Activated T-helper 2 cell treated with anti-CD3 and anti-CD28 coated beads, Interferon-gamma antibody, Interleukin-2, Interleukin-4, amounts not matched to agents 10 μg/mL and 5 μg/mL and 100 μg/mL, durations not matched to agents 14 hours and 24 hours and 36 hours (primary cell): ENCODE measurements at places on chromosomes 3 and 15.
A peak's percentile ranks its signal among the peaks of the same experiment; 100 is the strongest.

DNA sequence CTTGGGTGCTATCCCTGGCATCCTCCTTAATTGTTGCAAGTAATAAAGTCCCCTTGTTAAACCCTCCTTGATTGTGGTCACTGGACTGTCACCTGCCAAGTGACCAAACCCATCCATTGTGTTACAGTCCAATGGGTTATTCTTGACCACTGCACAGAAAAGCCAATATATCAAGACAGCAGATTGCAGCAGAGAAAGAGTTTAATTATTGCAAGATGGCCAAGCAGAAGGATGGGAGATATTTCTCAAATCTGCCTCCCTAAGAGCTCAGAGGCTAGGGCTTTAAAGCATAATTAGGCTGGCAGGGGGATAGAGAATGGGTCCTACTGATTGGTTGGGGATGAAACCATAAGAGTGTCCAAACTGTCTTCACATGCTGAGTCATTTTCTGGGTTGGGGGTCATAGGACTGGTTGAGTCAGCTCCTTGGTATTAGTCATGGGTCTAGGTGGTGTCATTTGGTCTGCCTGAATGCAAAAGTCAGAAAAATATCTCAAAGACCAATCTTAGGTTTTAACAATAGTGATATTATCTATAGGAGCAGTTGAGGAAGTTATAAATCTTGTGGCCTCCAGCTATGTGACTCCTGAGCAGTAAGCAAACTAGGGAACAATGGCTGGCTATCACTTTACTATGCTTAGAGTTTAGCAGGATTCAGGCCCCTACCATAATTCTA lies 19.1 kb upstream of the XYLB start:
- no peaks in the 10 kb centered on the region for H3K36me3 ChIP-seq
- DNase-seq = no peak
- no peak overlapping the region for H3K27ac ChIP-seq
- peaks cover 6% of the 10 kb centered on the region for H3K27me3 ChIP-seq

DNA sequence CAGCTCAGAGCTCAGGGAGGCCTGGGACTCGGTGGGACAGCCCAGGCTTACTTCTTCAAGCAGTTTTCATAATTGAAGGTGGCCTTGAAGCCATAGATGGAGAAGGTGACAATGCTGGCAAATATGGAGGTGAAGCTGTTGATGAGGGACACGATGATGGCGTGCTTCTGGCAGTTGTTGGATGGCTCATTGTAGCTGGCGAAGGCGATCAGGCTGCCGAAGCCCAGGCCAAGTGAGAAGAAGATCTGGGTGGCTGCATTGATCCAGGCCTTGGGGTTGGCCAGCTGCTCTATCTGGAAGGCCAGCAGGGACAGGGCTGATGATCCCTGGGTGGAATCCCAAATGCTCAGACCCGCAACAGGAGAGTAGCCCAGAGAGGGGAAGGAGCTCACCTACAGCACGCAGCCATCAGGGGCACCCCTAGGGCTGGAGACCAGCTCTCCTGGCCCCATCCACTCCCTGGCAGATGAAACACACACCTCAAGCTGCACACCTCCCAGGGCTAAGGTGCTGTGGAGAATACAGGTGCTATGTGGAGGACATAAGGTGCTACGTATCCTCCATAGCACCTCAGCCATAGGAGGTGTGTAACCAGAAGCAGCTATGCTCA lies 25.1 kb downstream of the SLC6A20 start:
- H3K27ac ChIP-seq = no peak overlapping the region
- no peaks in the 10 kb centered on the region for H3K36me3 ChIP-seq
- H3K4me3 ChIP-seq = no peak overlapping the region
- peaks cover 11% of the 10 kb centered on the region for H3K4me1 ChIP-seq

GRCh38 chr15:69085325-69086081 lies 71.0 kb downstream of the NOX5 start:
- H3K36me3 ChIP-seq = no peaks in the 10 kb centered on the region
- peaks cover 13% of the 10 kb centered on the region for H3K4me1 ChIP-seq
- peaks cover 38% of the 10 kb centered on the region for H3K27me3 ChIP-seq
- H3K4me3 ChIP-seq = no peak overlapping the region

DNA sequence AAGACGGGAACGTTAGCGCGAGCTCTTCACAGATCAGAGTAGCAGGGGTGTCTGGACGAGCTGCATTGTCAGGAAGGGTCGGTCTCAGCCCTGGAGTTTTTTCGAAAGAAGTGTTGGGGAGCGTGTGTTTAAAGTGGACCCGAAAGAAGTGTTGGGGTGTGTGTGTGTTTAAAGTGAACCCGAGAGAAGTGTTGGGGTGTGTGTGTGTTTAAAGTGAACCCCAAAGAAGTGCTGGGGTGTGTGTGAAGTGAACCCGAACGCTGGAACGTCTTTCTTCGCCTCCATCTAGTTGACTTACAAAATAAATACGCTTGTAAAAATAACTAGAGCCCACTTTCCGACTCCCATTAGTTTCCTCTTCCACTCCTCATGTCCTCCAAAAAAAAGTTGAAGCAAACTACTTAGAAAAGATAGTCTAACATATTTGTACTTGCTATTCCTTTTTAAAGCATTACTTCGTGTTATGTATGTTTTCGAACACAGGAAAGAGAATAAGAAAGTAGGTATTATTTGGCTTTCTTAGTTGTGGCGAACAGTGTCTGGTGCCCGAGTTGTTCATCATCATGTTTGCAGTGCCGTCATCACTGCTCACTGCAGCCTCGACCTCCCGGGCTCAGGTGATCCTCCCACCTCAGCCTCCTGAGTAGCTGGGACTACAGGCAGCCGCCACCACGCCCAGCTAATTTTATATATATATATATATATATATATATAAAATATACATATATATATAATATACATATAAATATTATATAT lies 1.0 kb downstream of the LRCH3 start:
- peaks cover 38% of the 10 kb centered on the region for H3K4me1 ChIP-seq
- peaks cover 19% of the 10 kb centered on the region for H3K36me3 ChIP-seq
- peak overlapping the region; percentile 95 for H3K27ac ChIP-seq
- DNase-seq = no peak
- no peaks in the 10 kb centered on the region for H3K27me3 ChIP-seq

- peaks cover 66% of the 10 kb centered on the region for H3K27me3 ChIP-seq
- peak overlapping the region; percentile 66 for H3K4me3 ChIP-seq
- DNase-seq = no peak
- no peak overlapping the region for H3K27ac ChIP-seq
Observed at GRCh38 chr15:93073465-93073952, 15.5 kb downstream of the RGMA start.

DNA sequence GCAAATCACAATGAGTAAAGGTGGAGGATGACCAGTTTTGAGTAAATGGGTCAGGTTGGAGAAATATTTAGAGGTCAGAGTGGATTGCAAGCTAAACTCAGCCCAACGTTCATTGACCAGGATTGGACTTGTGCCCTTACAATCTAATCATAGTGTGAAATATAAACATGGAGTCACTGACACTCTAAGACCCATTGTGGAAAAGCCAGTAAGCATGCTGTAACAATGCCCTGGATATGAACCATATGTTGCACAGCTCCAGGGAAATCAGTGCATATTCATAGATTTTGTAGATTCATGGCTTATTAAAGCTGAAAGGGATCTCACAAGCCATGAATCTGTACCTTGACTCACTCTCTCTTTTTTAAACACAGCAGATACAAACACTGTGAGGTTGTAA lies 660.2 kb upstream of the LMCD1 start:
- H3K27me3 ChIP-seq = no peaks in the 10 kb centered on the region
- H3K4me3 ChIP-seq = no peak overlapping the region
- no peak overlapping the region for H3K27ac ChIP-seq
- no peaks in the 10 kb centered on the region for H3K4me1 ChIP-seq
- no peaks in the 10 kb centered on the region for H3K36me3 ChIP-seq

GRCh38 chr3:9226326-9226725 lies 23.1 kb downstream of the SRGAP3 start:
- no peak for DNase-seq
- H3K4me3 ChIP-seq = no peak overlapping the region
- H3K27ac ChIP-seq = no peak overlapping the region
- peaks cover 2% of the 10 kb centered on the region for H3K27me3 ChIP-seq
- H3K36me3 ChIP-seq = peaks cover 5% of the 10 kb centered on the region

DNA sequence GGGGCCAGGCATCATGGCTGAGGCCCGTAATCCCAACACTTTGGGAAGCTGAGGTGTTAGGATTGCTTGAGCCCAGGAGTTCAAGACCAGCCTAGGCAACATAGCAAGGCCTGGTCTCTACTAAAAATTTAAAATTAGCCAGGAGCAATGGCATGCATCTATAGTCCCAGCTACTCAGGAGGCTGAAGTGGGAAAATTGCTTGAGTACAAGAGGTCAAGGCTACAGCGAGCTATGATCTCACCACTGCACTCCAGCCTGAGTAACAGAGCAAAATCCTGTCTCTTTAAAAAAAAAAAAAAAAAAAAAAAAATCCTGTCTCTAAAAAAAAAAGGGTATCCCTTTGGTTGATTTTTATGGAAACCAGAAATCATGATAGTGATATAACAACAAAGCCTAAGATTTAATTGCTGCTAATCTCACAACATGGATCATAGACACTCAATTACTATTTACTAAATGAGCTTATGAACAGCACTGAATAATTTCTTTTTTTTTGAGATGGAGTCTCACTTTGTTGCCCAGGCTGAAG lies 12.1 kb downstream of the PCLAF start:
- peaks cover 36% of the 10 kb centered on the region for H3K36me3 ChIP-seq
- no peak overlapping the region for H3K27ac ChIP-seq
- H3K4me1 ChIP-seq = peaks cover 11% of the 10 kb centered on the region
- DNase-seq = no peak
- H3K27me3 ChIP-seq = no peaks in the 10 kb centered on the region

GRCh38 chr3:177960722-177961121 lies 575.5 kb upstream of the KCNMB2 start:
- no peaks in the 10 kb centered on the region for H3K36me3 ChIP-seq
- no peak overlapping the region for H3K27ac ChIP-seq
- H3K27me3 ChIP-seq = no peaks in the 10 kb centered on the region
- DNase-seq = no peak

- H3K36me3 ChIP-seq = peaks cover 12% of the 10 kb centered on the region
- no peak overlapping the region for H3K27ac ChIP-seq
- no peak overlapping the region for H3K4me3 ChIP-seq
- H3K27me3 ChIP-seq = no peaks in the 10 kb centered on the region
Observed at GRCh38 chr3:123559040-123559861, 25.6 kb downstream of the HACD2 start.

GRCh38 chr3:10927551-10927950 lies 65.0 kb upstream of the SLC6A1 start:
- H3K4me1 ChIP-seq = no peaks in the 10 kb centered on the region
- peaks cover under 1% of the 10 kb centered on the region for H3K27me3 ChIP-seq
- no peak overlapping the region for H3K4me3 ChIP-seq
- H3K36me3 ChIP-seq = no peaks in the 10 kb centered on the region
- H3K27ac ChIP-seq = no peak overlapping the region

DNA sequence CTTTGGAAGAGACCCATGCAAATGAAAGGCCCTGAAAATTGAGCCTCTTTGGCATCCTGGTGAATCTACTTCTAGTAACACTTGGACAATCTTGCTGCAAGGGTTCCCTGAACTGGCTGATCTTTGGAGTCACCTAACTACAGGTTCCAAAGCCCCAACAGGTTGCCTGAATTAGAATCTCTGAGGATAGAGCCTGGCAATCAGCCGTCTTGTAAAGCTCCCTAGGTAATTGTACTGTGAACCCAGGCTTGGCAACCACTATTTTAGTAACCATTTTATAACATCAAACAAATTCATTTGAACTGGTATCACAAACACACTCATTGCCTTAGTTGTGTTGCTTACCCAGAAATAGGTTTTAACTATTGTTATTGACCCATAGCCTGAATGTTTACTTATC lies 20.1 kb downstream of the PAQR9 start:
- peaks cover 33% of the 10 kb centered on the region for H3K27me3 ChIP-seq
- no peak for DNase-seq
- peaks cover 15% of the 10 kb centered on the region for H3K4me1 ChIP-seq

DNA sequence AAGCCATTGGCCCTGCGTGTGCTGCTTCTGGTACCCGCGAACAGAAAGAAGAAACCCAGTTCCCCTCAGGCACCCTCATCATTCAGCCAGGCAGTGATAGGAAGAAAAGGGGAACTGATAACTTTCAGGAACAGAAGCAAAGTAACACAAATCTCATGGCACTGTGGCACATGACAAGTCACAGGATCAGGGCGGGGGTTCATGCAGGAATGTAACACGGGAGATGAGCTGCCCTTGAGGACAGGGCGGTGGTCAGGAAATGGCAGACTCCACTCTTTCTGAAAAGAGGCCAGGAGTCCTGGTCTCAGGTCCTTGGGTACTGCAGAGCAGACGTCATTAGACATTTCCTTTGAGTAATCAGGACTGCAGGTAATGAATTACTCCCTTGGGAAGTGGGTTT lies 95.5 kb downstream of the CCNL1 start:
- H3K27ac ChIP-seq = no peak overlapping the region
- DNase-seq = no peak
- H3K27me3 ChIP-seq = peaks cover 8% of the 10 kb centered on the region
- H3K36me3 ChIP-seq = no peaks in the 10 kb centered on the region

GRCh38 chr15:37004373-37004869 lies 95.9 kb downstream of the MEIS2 start:
- no peaks in the 10 kb centered on the region for H3K36me3 ChIP-seq
- no peaks in the 10 kb centered on the region for H3K27me3 ChIP-seq
- H3K4me1 ChIP-seq = no peaks in the 10 kb centered on the region

DNA sequence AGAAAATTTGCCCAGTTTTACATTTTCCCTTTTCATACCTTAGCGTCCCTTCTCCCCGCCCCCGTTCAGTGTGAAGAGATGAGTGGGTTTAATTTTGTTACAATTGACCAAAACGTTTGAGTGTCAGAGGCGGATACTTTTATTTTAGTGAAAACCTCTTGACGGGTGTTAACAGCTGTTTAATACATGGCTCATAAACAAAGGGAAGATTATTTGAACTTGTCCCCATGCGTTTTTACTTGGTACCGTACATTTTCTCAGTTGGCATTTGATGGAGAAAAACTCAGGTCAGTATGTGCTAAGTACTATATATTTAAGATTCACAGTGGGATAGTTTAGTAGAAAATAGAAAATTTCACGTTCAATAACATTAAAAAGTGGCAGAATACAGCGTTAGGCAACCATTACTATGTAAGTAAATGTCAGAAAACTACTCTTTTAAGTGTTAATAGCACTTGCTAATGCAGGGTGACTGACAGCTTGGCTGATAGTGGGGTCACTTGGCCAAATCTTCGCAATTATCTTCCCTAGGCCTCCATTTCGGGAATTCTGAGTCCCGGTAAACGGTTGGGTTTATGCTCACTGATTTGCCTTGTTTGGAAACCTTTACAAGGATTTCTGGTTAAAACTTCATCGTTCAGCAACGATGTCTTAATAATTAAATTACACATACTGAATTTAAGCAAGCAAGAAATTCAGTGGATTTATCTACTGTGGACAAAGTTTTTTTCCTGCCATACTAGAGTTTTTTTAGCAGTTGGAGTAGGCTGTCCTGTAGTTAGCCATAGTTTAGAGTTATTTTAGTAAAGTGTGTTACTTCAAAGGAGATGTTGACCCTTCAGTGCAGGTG lies 4.8 kb downstream of the CHD2 start:
- peaks cover 59% of the 10 kb centered on the region for H3K4me1 ChIP-seq
- no peaks in the 10 kb centered on the region for H3K27me3 ChIP-seq
- H3K36me3 ChIP-seq = peaks cover 77% of the 10 kb centered on the region
- DNase-seq = no peak
- H3K4me3 ChIP-seq = peak overlapping the region; percentile 94
